ENCODE measurements at places on chromosomes 1 and 21.

GRCh38 chr1:112429749-112430148 is 33.7 kb downstream of the CTTNBP2NL start:
- DNase-seq, result no peak

DNA sequence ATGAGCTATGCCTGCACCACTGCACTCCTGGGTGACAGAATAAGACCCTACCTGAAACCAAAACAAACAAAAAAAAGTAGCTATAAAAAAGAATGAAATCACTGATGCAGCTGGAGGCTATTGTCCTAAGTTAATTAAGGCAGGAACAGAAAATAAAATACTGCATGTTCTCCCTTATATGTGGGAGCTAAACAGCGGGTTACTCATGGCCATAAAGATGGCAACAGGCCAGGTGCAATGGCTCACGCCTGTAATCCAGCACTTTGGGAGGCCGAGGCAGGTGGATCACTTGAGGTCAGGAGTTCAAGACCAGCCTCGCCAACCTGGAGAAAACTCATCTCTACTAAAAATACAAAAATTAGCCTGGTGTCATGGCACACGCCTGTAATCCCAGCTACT is 152.7 kb downstream of the PIK3R3 start:
- no peak for DNase-seq

GRCh38 chr21:45041351-45041805 is 33.0 kb upstream of the ADARB1 start:
- peak; percentile 87 for DNase-seq

DNA sequence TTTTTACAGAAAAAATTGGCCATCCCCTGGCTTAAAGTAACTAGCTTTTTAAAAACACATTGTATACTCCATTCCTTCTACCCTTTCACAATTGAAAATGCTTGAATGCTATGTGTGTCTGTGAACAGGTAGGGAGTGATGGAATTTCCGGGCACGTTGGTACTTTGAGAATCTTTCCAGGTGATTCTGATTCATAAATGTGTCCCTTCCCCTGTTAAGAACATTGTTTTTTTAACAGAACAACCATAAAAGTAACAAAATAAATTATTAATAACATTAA is 57.4 kb upstream of the QSOX1 start:
- DNase-seq, result no peak

DNA sequence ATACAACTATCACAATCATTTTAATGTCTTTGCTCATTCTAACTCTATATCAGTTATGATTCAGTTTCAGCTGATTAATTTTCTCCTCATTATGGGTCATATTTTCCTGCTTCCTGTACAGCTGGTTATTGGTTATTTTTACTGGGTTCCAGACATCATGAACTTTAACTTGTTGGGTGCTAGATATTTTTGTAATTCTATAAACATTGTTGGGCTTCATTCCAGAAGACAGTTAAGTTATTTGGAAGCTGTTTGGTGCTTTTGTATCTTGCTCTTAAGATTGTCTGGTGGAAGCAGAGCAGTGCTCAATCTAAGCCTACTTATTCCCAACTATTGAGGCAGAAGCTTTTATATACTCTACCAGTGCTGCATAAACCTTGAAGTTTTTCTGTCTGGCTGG is 34.4 kb upstream of the HFM1 start:
- no peak for DNase-seq

Data from stromal cell of bone marrow (primary cell).